RWPE1 (cell line): ENCODE measurements at places on chromosomes 5 and 9.

DNA sequence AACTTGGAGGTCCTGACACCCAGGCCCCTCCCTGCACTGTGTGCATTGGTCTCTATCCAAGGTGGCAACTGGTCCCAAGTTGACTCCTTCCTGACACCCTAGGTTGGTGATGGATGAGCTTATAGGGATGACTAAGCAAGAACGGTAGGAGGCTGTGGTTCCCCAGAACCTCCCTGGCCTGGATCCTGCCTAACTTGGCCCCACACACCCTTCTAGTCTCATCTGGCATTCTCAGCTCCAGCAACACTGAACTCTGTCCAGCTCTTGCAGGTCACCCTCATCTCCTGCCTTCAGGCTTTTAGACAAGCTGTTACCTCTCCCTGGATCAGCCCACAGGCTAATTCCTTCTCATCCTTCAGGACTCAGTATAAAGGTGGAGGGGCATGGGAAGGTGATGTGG, 16.5 kb downstream of the AQP3 start:
- DNase-seq = no peak

DNA sequence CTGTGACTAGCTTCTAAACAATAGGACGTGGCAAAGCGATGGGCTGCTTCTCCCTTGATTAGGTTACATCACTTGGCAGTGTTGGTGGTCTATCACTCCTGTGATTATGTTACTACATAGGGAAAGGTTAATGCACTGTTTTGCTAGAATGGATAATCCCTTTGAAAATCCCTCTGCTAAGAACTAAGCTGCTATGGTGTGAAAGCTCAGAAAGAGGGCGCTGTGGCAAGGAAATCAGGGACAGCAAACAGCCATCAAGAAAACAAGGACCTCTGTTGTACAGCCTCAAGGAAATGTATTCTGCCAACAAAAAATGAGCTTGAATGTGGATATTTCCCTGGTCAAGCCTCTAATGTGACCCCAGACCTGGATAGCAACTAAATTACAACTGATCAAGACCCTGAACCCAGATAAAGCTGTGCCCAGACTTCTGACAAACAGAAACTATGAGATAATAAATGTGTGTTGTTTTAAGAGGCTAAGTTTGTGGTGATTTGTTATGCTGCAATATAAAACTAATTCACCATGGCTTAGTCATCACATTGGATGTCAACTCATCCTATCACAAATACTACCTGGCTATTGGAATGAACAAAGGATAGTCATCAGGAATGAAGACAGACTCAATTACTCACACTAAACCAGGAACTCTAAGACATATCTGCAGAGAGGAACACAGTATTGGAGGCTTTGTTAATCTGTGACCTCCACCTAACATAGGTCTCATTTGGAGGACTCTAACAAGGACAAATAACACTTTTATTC, 1215.9 kb downstream of the EFNA5 start:
- peak; percentile 73 for DNase-seq

- DNase-seq = no peak
Observed at GRCh38 chr9:37889536-37889935, 14.4 kb downstream of the SLC25A51 start.

DNA sequence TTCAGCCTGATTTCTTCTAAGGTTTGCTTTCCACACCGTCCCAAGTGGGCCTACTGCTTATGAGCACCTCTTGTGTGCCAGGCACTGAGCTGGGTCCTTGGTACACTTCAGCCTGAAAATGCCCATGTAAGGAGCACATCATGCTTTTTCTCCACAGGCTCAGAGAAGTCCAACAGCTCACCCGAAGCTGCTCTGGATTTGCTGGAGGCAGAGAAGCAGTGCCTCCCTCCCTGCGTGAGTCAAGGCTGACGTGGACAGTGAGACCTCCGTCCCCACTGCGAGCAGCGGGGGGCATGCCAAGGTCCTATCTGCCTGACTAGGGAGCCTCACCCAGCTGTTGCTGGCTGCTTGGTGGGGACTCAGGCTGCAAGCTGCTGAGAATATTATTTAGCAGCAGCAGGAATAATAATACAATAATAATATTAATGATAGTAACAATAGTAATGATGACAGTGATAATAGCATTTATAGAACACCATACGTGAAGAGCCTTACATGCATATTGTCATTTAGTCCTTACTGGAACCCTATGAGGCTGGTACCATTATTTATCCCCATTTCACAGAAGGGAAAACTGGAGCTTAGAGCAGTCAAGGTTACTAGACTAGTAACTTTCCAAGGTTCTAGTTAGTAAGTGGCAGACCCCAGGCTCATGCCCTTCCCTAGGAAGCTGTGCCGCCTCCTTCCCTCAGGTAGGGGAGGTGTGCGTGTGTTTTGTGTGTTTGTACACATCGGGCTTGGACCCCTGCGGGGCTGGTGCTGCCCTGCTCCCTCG, 194.8 kb downstream of the HSPA4 start:
- no peak for DNase-seq

- DNase-seq = no peak
Observed at GRCh38 chr9:36855448-36856315, 178.4 kb downstream of the PAX5 start.

GRCh38 chr9:91843623-91844148, 106.3 kb downstream of the ROR2 start:
- no peak for DNase-seq

DNA sequence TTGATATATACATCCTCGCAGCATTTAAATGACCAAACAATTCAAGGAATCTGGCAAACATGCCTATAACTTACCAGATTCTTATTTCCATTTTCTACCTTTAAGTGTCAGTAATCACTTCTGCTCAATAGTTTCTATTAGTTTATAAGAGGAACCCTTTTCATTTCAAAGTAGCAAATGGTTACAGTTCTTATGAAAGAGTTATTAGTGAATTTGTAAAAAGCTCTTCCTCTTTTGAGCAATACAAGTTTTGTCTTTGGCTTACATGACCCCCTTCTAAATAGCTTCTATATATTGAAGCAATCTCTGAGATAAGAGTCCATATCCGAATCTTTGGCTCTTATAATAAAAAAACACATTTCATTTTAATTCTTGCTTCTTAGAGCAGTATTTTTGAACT, 42.0 kb downstream of the ELL2 start:
- DNase-seq = no peak

GRCh38 chr5:113050721-113051382, 74.3 kb downstream of the DCP2 start:
- peak; percentile 80 for DNase-seq

DNA sequence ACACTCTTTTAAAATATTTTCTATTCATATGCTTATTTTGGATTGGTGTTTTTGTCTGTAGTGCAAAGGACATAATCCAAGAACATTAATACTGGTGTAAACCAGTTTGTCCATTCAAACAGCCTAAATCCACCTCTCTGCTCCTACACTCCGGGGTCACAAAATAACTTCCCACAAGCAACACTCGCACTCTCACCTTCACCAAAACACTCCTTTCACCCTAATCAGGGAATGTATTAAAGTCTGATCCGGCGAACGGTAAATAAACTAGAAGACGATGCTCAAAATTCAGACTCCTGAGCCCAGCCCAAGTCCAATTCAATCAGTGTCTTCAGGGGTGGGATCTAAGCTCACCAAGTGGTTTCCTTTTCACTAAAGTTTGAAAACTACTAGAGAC, 649 bp downstream of the AP3B1 start:
- peak; percentile 13 for DNase-seq

DNA sequence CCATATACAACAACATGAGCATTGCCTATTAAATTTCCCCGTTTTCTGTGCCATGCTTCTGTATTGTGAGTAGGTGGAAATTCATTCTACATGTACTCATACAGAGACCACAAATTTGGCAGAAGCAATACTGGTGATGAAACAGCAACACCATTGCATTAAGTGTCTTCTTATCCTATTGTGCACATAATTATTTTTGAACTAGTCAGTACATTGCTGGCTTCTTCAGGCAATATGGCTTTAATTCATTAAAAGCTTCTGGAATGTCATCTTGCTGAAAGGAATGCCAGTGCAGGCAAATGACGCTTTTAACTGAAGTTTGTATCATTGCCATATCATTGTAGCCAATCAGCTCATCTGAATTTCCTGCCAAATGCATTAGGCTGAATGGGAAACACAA, 82.6 kb downstream of the KIAA1958 start:
- DNase-seq = no peak

GRCh38 chr5:92941806-92942205, 639.2 kb downstream of the NR2F1-AS1 start:
- DNase-seq = no peak

DNA sequence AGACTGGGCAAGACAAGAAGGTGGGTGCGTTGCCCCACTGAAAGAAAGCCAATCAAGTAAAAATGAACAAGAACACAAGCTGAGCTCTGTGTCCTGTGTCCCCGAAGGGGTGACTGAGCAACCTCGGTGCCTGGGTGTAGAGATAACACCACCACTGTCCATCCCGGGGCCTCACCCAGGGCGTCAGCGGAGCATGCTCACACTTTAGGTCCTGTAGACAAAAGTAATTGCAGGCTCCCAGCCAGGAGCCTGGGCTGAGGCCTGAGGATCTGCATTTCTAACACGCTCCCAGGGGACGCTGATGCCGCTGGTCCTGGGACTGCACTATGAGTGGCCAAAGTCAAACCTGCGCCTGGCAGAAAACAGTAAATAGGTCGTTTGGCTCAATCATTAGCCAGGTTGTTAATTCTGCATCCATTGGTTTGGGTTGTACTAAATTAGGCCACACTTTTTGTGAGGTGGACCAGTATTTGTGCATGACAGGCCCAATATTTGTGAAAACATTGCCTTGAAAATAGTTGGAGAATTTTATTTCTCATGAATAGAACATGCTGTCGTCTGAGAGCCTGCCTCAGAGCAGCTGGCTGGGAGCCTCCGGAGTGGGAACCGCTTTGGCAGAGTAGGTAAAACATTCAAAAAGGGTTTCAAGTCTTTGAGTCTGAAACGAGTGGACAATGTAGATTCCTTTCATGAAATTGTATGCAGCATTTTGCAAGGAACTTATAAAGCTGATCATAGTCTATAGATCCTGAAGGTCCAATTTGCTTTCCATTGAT, 38.3 kb downstream of the ANKRD33B start:
- no peak for DNase-seq

DNA sequence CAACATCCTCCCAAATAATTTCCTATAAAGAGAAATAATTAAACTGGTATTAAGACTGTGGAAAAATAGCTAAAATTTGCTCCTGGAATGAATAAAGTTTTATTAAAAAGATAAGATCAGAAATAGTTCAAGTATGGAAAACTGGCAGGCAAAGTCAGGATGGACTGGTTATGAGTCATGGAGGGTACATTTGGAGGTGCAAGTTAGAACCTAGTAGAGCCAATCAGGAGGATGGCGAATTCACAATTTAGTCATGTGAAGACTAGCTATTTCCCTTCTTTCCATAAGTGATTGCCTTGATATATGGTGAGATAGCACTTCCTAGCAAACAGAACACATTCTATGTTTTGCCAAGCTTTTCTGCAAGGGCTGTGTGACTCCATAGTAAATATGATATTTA, 1303.5 kb downstream of the EFNA5 start:
- peak; percentile 51 for DNase-seq

DNA sequence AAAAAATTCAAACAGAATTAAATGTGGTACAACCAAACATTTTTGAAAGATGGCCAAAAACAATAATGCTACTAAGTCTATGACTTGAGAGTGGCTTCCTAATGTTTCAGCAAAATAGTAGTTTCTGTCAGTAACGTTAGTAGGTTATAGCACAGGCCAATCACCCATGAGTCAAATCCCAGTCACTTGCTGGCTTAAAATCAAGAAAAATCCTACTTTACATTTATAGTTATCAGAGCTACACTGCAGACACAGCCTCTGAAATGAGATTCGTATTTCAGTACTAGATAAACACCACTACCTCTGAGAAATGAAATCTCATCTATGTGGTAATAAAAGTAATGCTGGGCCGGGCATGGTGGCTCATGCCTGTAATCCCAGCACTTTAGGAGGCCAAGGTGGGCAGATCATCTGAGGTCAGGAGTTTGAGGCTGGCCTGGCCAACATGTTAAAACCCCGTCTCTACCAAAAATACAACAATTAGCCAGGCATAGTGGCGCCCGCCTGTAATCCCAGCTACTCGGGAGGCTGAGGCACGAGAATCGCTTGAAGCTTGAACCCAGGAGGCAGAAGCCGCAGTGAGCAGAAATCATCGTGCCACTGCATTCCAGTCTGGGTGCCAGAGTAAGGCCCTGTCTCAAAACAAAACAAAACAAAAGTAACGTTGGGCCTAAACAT, 6.1 kb downstream of the ZDHHC21 start:
- DNase-seq = peak; percentile 20

GRCh38 chr9:30035761-30036160, 2348.7 kb upstream of the ACO1 start:
- no peak for DNase-seq

- DNase-seq = no peak
Observed at GRCh38 chr5:83549674-83550073, 78.1 kb downstream of the VCAN start.

- DNase-seq = no peak
Observed at GRCh38 chr5:10384483-10384882, 31.0 kb downstream of the MARCHF6 start.

DNA sequence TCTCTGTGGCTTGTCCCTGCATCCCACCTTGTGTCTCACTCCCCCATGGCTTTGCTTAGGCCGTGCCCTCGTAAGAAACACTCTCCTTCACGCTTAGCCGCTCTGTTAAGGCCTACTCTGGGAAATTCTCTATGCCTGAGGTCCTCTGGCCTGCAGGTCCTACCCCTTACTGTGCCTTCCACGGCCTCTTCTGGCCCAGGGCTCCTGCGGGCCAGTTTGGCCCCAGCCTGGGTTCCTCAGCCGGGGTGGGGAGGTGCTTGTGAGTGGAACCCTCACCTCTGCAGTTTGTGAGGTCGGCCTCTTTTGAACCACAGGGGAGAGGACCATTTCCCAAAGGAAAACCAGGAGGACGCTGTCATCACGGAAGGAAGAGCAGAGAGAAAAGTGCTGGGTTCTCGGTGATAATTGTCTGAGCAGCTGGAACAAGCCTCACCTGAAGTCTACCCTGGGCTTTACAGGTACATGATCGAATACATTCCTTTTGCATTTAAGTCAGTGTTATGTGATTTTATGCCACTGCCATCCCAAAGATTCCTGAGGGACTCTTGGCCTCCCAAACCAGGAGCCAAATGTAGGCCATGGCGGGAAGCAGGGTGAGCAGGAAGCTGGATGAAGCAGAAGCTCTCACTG, 28.8 kb upstream of the GFPT2 start:
- DNase-seq = no peak

DNA sequence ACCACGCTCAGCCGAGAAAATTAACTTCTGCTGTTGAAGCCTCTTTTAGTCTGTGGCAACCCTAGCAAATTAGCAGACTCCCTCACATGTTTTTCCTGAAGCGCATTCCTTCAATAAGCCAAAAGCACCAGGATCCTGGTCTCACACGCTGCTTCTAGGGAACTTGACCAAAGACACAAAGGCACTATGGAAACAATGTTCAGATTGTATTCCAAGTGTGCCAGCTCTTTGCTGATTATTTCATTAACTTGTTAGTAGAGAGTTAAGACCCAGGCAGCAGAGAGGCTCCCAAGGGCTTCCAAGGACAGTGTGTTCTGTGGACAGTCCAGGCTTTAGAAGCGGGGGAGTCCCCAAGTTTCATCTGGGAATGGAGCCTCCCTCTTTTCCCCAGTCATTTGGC, 94.4 kb upstream of the BASP1 start:
- DNase-seq = no peak

- no peak for DNase-seq
Observed at GRCh38 chr9:72807765-72808445, 144.9 kb downstream of the ALDH1A1 start.
